ENCODE measurements at places on chromosomes 12 and 14.

GRCh38 chr12:65496617-65497016 is 218.1 kb downstream of the MSRB3 start:
- no peak for DNase-seq

DNA sequence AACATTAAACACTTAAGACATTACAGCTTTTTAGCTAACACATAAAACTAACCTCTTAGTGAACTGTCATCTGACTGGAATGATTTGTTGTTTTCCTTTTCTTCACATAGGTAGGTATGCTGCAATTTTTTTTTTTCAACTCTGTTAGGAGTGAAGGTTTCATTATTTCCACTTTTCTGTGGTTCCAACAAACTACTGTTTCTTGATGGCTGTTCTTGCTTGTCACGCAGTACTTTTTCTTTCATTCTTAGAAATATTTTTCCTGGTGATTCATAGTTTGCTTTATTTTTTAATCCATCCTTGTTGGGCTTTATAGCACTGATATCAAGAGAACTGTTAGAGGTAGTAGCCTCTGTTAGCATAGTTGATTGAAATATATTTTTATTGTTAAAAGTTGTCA is 6.3 kb downstream of the MIS18BP1 start:
- DNase-seq, result no peak

GRCh38 chr12:127635838-127636237 is 631.1 kb upstream of the TMEM132C start:
- DNase-seq, result no peak

DNA sequence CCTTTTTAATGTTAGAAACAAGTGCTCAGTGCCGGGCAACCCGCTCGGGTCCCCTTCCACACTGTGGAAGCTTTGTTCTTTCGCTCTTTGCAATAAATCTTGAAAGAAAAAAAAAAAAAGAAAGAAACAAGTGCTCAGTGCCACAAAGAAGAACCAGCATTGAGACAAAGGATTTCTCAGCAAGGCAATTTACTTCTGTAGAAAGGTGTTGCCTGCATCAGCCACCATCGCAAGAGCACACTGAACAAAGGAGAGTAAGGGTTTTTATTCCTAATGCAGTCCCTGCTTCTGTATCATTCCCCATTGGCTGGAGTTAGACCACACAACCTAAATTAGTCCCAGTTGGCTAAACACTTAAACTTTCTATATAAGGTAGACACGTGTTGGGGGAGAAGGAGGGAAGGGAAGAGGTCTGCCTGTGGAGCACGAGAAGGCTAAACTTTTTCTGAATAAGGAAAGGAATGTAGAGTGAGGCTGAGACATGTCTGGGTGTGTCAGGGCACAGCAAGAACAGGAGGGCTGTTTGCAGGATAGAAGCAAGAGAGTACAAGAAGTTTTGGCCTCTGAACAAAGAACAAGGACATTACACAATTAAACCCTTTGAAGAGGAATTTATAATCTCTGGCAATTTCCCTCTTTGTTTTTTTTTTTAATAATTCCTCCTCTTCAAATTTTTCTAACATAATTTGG is 21.4 kb downstream of the KLRF2 start:
- no peak for DNase-seq

DNA sequence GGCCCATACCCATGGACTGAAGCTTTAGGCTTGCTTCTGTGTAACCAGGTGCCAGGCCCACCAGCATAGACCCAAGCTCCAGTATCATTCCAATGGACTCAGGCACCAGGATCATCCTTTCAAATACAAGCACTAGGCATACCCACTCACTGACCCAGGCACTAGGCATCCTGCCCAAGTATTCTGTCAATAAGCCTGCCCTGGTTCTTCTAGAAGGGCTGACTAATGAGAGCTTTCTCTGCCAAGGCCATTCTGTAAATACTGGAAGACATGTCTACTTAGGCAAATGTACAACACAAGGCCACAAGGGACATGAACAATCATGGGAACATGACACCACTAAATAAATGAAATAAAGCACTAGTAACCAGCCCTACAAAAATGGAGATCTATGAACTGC is 352.2 kb downstream of the FSCB start:
- DNase-seq, result no peak

DNA sequence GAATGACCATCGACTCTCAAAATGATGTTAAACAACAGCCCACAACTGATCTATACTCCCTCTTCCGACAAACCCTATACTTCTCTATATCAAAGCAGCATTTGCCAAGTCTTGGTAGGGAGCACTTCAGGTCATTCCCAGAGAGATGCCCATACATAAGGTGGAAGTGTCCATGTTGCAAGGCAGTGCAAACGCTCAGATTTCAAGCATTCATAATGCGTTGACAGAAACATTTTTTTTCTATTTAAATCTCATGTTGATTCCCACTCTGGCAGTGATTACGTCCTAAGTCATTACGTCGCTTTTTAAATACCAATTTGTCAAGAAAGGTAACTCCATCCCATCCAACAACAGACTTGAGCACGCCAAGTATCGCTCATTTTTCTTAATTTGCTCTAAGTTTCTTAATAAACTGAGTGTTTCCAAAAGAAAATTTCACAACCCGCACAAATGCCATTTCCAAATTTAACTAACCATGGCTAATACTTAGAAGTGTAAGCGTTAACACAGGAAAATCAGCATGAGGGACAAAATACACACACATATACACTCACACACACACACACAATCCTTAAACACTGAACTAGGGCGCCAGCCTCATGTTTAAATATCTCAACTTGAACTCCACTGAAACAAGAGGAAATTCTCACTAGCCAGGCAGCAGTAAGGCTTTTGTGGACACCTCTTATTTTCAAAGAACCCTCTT is 1.1 kb downstream of the GXYLT1 start:
- DNase-seq, result no peak

- DNase-seq, result no peak
Observed at GRCh38 chr14:80638620-80639515, 302.7 kb downstream of the CEP128 start.

DNA sequence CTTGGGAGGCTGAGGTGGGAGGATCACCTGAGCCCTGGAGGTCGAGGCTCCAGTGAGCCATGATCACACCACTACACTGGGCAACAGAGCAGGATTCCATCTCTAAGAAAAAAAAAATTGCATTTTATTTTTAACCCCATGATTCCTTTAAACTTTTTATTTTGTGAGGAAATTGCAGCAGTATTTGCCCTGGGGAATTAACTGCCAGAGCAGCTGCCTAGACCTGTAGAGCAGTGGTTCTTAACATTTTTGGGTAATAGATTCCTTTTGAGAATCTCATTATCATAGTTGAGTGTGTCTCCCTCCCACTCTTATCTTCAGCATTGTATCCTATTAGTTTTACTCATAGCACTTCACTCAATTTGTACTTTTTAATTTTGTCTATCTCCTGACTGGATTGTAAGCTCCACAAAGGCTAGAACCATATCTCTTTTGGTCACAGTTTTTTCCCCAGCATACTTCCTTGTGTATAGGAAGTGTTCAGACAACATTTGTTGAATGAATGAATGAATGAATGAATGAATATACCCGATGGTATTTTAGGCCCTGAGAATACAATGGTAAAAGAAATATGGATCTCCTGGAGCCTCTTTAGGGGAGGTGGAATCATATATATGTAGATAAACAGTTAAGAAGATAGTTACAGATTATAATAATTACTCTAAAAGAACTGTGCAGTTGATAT is 40.6 kb downstream of the BRMS1L start:
- DNase-seq, result no peak
